ENCODE measurements at places on chromosomes 3 and 15. TPM values are rescaled to one million over a fixed set of nuclear protein-coding genes. Genes with fewer than 3 reads are reported as not detected.

Gene TPRG1
- not detected for total RNA-seq

GRCh38 chr15:78035321-78035751 lies 42.2 kb downstream of the TBC1D2B start:
- DNase-seq: no peak

- DNase-seq: no peak
Measured at GRCh38 chr3:31185062-31185357, 290.5 kb upstream of the GADL1 start.

DNA sequence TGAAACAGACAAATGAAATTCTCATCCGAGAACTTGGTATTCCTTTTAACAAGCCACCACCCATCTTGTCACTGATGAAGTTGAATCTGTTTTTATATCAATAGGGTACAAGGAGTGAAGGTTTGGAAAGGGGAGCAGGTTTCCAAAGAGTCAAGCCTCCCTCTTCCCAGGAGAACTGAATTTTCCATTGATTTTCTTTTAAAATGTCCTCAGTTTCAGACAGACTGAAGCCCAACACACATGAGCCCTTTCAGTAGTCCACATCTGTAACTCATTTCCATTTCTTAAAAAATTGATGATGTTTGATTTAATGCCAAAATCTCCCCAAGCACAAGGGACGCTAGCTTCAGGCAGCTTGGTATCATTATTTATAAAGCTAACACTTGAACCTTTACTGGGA lies 187.7 kb downstream of the FOXB1 start:
- DNase-seq: no peak

DNA sequence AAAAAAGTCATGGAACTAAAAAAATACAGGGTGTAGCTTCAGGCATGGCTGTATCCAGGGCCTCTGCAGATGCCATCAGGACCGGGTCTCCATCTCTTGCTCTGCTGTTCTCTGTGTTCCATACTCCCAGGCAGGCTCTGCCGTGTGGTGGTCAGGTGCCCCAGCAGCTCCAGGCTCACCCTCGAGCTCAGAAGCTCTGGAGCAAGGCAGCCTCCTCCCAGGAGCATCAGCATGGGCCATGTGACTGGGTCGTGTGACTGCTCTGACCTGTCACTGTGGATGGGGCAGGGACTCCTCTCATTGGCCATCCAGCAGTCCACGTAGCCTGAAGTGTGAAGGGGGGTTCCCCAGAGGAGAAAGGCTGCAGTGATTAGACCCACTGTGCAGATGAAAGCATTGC lies 8.5 kb downstream of the FBLN2 start:
- DNase-seq: no peak

Gene INTS14
- 29.2 TPM for total RNA-seq

GRCh38 chr15:99618941-99619411 lies 53.2 kb downstream of the MEF2A start:
- peak; percentile 30 for DNase-seq

- no peak for DNase-seq
Measured at GRCh38 chr3:33825111-33825510, 26.7 kb downstream of the PDCD6IP start.

Gene HHLA2
- not detected for total RNA-seq

Gene SCN11A
- total RNA-seq: not detected

Gene ECE2
- not detected for total RNA-seq

- peak; percentile 39 for DNase-seq
Measured at GRCh38 chr3:190224863-190225692, 97.2 kb downstream of the CLDN1 start.

GRCh38 chr15:40274350-40275274 lies 8.3 kb downstream of the ANKRD63 start:
- peak; percentile 56 for DNase-seq

All from HFFc6 (cell line).